Stimulated activated CD8-positive, alpha-beta memory T cell treated with anti-CD3 and anti-CD28 coated beads, Interleukin-4, amount 100 ng/mL, for 48 hours (primary cell): ENCODE measurements at places on chromosomes 6 and 20.

GRCh38 chr6:72321788-72322187, 300.1 kb upstream of the KCNQ5 start:
- DNase-seq: no peak

- DNase-seq: no peak
Observed at GRCh38 chr6:144214622-144215401, 64.5 kb downstream of the STX11 start.

DNA sequence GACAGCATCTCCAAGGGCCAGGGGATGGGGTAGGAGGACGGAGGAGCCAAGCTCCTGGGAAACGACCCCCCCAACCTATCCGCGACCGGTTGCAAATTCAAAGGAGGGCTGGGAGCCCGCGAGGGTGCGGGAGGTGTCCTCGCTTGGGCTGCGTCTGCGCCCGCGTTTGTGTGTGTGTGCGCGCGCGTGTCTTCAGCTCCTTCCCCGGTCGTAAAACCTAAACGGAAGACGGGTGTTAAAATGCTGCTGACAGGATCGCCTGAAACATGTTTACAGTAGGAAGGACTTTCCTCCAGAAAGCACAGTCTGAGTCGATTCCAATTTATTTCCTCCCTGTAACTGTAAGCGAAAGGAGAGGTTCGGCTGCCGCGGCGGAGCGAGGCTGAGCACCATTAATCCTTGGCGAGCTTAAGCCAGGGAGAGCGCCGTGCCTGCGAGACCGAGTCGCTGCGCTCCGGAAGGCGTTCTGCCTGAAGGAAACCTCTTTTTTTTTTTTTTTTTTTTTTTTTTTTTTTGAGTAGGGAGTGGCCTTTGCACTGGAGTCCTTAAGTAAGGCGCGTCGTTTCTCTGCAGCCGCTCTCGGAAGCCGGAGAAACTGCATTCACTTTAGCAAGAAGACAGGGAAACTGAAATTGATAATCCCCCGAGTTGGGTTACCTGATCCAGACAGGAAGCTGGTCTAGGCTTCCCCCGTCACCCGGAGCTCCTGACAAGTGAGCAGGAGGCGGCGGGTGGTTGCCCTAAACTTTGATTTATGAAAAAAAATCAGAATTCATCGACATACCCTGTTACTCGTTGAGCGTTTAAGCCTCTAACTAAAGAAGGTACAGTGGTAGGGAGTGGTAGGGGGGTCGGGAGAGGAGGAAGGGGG, 4.8 kb upstream of the SOX4 start:
- peak; percentile 54 for DNase-seq

- no peak for DNase-seq
Observed at GRCh38 chr6:6592826-6593475, 4.4 kb downstream of the LY86 start.

DNA sequence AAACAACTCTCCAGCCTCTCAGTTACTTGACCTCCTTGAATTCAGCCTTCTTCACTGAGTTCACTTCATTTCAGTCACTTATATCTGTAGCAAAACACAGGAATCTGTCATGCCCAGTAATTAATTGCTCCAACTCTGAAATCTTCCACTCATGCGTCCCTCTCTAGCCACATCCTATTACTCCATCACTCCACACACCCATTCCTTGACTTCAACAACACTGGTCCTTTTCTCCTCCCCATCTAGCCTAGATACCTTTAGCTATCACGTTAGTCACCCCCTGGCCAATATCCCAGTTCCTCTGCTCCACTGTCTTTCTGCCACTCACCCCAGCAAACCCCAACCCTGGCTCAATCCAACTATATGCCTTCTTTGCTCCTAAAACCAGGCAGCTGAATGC, 7.7 kb downstream of the ZHX3 start:
- DNase-seq: no peak

DNA sequence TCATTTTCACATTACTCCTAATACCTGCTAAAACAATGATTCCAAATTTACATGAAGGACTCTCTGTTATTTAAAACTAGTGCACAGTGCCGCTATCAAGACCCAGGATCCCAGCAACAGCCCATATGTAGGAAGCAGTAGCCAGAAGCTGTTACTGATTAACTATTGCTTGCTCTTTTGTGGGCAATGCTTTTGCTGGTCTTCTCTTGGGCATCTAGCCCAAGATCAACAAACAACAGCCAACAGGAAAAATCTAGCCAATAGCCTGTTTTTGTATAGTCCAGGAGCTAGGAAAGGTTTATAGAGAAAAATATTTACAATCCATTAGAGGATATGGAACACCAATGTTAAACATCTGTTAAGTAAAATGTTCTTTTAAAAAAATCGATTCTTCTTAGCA, 22.1 kb upstream of the TENT5A start:
- DNase-seq: no peak

DNA sequence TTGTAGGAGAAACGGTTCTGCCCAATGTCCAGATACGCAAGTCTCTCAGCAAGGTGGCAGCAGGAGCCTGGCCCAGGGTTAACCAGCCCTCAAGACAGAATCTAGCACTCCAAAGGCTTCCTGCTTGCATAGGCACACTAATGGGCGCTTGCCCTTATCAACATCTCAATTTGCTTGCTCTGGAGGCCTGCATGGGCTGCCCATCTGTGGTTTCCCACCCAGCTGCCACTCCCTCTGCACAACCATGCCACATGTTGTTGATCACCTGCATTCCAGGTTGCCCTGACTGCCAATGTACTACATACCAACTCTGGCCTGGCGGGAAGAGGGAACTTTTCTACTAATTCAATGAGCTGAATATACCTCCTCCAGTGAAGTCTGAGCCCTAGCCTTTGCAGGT, 74.6 kb downstream of the ATG5 start:
- no peak for DNase-seq

- DNase-seq: no peak
Observed at GRCh38 chr6:2797564-2798031, 32.4 kb downstream of the WRNIP1 start.

DNA sequence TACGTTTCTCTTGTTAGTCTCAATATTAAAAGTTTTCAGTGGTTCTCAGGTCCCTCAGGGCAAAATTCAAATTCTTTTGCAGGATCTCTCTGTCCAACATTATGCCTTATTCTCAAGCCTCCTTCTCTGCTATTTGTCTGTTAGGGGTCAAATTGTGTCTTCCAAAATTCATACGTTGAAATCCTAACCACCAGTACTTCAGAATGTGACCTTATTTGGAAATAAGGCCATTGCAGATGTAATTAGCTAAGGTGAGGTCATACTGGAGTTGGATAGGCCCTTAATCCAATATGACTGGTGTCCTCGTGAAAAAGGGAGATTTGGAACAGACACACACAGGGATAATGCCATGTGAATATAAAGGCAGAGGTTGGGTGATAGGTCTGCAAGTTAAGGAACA, 64.1 kb upstream of the ADGRF1 start:
- no peak for DNase-seq

- no peak for DNase-seq
Observed at GRCh38 chr6:133681891-133682290, 207.0 kb upstream of the TCF21 start.

DNA sequence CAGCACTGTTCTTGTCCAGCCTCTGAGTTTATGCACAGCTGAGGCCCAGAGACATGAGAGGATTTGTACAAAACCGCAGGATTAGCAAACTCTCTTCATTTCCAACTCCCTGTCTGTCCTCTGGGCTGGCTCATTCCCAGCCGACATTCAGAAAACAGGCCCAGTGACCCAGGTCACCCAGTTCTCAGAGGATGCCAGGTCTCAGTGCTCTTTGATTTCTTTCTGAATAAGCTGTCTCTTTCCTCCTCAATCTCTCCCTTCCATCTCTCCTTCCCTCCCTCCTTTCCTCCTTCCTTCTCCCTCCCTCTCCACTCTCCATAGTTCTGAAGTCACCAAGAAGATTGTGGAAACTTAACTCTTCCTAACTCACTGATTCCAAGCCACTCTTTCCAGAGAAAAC, 372.7 kb upstream of the SULF2 start:
- no peak for DNase-seq

GRCh38 chr20:62645613-62646012, 3.3 kb downstream of the SLCO4A1 start:
- no peak for DNase-seq

DNA sequence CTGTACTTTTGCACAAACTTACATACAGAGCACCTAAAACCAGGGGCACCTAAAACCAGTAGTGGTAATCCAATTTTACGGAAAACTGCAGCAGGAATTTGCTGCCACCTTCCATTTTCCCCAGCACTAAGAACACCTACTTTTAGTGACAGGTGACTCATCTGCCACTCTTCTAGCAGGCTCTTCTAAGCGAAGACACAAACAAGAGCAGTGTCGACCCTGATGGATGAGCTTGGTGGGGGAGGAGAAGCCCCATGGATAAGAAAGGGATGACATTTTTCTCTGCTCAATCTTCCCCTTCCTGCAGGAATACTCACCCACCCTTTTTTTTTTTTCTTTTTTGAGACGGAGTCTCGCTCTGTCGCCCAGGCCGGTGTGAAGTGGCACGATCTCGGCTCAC, 116.9 kb downstream of the GMPR start:
- DNase-seq: no peak

- DNase-seq: no peak
Observed at GRCh38 chr6:95274686-95275235, 302.6 kb upstream of the MANEA start.

DNA sequence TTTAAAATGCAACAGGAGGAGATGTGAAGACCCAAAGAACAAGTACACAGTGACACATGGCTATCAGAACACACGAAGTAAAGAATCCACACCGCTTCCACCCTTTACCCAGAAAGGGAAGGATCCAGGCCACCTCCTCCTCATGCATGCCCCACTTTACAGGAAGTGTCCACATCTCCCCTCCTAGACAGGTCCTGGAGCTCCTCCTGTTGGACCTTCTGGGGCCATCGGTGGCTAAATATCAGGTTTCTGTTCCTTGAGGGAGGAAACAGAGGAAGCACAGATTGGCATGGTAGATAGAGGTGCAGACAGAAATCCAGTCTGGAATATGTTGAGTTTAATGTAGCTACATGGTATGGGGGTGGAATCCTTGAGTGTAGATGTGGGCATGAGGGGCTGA, 10.9 kb downstream of the NINL start:
- no peak for DNase-seq

GRCh38 chr6:148677594-148678476, 69.0 kb upstream of the UST start:
- no peak for DNase-seq

GRCh38 chr6:41511443-41512060, 34.6 kb upstream of the FOXP4 start:
- DNase-seq: no peak

GRCh38 chr6:109455437-109456110, at the start of gene MICAL1:
MICAL1 (minus strand) TSS chr6:109455772; CDS start chr6:109454196, 1,576 bp downstream.
- peak; percentile 75 for DNase-seq

DNA sequence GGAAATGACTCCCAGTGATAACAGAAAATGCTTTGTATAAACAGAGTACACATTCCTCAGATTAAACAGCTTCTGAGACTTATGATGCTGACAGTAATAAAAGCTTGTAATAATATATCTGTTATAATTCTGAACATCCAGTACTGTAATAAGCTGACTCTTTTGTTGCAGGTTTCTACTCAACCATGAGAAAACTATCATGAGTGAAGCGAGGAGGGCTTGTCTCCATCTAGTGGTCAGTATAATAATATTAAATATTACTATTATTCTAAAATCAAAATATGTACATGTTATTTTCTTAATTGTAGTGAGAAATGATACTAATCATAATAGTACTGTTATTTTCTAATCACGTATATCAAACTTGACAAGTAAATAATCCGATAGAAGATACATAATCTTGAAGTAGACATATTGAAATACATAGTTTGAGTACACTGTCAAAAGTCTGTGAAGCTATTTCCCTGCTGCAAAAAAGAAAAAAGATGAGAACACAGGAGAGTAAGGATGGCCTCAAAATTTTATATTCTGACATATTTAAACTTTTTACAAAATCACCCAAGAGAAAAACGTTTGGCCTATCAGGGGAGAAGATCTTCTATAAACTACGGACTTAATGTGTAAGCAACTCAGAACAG, 183.1 kb downstream of the MOXD1 start:
- DNase-seq: no peak

GRCh38 chr6:20572940-20573339, 38.7 kb downstream of the CDKAL1 start:
- no peak for DNase-seq

DNA sequence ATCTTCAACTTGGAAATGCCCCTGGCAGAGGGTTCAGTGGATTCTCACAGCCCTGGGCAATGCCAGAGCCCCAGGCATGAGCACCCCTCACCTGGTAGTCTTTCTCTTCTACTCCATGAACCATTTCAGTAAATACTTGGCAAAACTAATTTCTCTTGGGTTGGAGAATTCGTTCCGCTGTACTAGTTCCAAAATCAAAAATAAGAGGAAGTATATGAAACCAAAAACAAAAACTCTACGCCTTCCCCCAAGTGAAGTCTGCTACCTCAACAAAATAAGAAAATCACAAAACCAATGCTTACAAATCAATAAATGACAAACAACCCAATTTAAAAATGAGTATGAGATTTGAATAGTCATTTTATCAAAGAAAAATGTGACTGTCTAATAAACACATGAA, 12.6 kb downstream of the GFOD1 start:
- DNase-seq: no peak

GRCh38 chr6:6712449-6713403, 124.2 kb downstream of the LY86 start:
- no peak for DNase-seq

- no peak for DNase-seq
Observed at GRCh38 chr20:3787324-3788014, 929 bp upstream of the CENPB start.

GRCh38 chr6:164252948-164253347, 838.4 kb downstream of the QKI start:
- DNase-seq: no peak
